ENCODE measurements at places on chromosomes 3 and 15.

GRCh38 chr15:89206908-89207331 is 14.5 kb downstream of the RLBP1 start:
- peak; percentile 72 for DNase-seq

DNA sequence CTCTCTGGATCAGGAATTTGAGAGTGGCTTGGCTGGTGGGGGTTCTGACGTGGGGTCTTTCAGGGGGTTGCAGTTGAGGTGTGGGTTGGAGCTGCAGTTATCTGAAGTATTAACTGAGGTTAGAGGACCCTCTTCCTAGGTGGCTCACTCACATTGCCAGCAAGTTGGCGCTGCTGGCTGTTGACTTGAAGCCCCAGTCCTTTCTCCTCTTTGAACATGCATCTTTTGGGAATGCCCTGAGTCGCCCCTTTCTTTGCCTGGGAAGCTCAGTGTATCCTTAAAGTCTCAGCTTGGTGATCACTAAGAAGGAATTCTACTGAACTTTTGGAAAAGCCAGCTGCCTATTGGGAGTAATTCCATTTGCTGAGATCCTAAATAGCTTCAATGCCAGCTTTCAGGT is 13.0 kb upstream of the AMOTL2 start:
- DNase-seq: no peak

- DNase-seq: no peak
Measured at GRCh38 chr3:55592572-55592971, 105.5 kb upstream of the WNT5A start.

DNA sequence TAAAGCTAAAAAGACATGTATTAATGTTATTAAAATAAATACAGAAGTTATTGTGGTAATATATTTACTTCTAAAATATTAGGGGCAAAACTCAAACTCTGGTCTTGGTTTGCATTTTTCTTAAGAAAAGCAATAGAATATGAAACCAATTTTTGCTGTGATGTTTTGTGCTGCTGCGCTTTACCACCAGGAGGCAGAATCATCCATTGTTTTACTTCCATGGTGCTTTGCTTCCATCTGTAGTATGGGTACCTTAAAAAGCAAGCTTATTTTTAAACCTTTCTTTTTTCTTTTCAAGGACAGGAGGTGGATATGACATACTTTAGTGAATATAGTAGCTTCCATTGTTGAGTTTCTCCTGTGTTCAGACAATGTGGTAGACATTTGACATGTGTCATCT is 46.6 kb upstream of the MRPL3 start:
- DNase-seq: peak; percentile 13

- DNase-seq: peak; percentile 29
Measured at GRCh38 chr3:11638495-11639358, 5.0 kb downstream of the VGLL4 start.

GRCh38 chr3:64684715-64685261 is 3.0 kb downstream of the ADAMTS9 start:
- DNase-seq: peak; percentile 77

DNA sequence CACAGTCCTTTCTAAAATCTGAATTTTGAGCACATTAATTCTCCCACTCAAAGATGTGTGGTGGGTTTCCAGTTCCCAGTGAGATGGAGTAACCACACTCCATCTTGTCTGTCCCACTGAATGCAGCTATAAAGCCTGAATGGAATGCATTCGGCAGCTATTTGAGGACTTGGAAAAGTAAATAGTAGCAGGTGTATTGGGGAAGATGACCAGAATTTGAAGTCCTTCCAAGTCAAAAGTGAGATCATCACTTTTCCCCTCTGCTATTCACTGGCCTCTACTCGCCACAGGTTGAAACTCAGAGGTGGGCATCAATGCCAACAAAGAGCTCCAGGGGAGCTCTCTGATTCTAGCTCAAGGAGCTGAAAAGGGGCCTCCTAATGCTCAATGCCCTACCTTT is 8.1 kb upstream of the GNB5 start:
- DNase-seq: no peak

- no peak for DNase-seq
Measured at GRCh38 chr15:45603881-45604280, 16.7 kb downstream of the BLOC1S6 start.

GRCh38 chr15:59689626-59690236 is 611 bp upstream of the BNIP2 start:
- DNase-seq: peak; percentile 77

- no peak for DNase-seq
Measured at GRCh38 chr3:98457543-98457942, 5.5 kb upstream of the OR5K1 start.

GRCh38 chr3:46866720-46867549 is 3.7 kb upstream of the MYL3 start:
- DNase-seq: peak; percentile 53

DNA sequence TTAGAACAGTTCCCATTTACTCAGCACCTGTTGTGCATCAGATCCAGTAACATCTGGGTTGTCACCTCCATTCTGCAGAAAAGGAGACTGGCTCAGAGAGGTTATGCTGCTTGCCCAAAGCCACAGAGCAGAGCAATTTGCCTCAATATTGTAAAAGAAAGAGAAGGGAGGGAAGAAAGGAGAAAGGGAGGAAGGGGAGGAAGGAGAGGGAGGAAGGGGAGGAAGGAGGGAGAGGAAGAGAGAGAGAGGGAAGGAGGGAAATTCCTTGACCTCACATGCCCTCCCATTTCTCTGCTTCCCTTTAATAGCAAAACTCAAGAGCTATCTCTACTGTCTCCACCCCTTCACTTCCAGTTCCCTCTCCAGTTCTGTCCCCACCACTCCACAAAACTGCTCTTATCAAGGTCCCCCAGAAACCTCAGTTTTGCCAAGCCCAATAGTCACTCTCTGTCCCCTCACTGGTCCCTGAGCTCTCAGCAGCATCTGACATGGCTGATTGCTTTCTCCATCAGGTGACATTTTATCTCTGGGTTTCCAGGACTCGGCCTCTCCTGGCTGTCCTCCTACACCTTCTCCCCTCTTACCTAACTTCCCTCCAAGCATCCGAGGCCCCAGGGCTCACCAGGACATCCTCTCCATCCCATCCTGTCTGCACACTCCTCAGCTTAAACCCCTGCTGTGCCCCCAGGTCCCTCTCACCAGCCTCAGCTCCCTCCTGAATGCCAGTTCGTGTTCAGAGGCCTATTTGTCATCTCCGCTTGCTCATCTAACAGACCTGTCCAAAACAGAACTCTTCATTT is 104.7 kb upstream of the LINGO1 start:
- DNase-seq: no peak

DNA sequence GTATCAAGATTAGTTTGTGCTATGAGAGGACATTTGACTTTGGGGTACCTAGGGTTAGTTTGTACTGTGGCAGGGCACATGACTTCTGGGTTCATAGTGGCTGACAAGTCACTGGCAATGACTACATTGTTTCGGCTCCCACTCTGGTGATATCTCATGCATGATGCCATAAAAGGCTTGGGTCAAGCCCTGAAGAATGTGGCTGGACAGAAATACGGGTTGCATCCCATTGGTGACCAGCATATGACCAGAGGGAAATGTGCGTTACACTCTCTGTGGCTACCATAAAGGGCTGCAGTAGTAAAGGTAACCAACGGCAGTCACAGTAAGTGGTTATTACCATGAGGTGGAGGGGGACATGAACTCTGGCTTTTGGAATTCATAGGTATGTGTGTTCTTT is 18.4 kb downstream of the THOC7 start:
- DNase-seq: no peak

GRCh38 chr3:36704280-36704679 is 60.1 kb downstream of the DCLK3 start:
- no peak for DNase-seq

DNA sequence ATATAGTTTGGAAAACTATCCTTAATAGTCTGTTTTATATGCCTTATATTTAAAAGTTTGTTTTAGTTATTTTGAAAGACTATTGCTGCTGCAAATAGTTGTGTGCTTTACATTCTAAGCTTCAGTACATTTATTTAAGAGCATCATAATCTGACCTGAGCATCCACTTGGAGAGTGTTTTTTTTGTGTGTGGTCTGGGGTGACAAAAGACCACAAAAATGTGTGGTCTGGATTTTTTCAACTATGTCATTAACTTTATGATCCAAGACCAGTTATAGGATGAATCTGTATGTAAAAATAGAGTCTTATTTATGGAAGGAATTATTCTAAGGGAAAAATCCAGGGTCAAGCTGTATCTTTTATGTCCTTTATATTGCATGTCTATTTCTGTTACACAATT is 77.4 kb downstream of the SLTM start:
- peak; percentile 54 for DNase-seq

- no peak for DNase-seq
Measured at GRCh38 chr15:63474810-63475316, 29.5 kb upstream of the USP3 start.

DNA sequence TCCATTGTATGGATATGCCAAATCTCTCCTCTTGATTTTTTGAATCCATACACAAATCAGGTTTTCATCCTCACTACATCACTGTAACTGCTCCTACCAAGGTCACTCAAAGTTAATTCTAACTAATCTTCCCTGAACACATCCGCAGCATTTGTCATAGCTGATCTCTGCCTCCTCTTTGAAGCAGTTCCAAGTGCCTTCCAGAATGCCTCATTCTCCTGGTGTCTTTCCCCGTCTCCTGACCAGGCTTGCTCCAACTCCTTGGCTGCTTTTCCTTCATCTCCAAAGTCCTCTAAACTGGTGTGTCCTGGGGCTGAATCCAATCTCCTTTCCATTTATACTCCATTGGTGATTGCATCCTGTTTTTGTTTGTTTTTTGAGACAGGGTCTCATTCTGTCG is 26.8 kb downstream of the KLHDC8B start:
- no peak for DNase-seq

GRCh38 chr3:23217872-23218554 is 14.9 kb downstream of the UBE2E2 start:
- DNase-seq: peak; percentile 46

DNA sequence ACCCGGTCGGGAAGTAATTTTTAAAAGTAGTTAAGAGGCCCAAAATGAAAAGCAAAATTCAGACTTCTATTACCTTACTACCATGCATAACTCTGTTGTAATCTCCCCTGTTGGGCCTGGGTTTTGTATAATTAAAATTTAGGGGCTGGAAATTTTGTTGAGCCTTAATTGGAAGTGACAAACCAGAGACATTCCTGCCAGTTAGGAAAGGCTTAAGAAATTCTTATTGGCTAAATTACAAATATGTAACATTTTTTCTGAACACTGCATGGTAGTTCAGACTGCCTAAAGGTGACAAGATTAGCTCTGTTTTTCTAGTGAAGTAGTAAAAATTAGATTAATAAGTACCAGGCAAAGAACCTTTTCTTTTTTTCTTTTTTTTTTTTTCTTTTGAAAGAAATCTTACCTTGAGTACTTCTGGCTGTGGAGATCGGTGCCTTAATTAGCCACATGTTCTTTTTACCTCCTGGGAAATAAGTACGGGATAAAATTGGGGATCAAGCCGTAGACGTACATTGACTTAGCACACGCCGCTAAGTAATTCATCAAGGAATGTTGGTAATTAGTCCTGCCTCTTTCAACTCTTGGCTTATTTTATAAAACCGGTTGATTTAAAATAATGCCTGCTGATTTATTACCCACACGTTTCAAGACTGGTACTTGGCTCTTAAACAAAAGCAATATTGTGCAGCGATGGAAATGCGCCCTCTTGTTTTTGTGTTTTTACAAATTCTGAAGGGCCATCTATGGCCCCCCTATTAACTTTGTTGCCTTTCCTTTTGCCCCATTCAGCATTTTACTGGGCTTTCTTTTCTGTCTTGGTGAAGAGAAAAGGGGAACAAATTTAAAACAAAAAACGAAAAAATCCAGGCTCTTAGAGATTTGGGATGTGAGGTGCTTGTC is 111.2 kb upstream of the SAMMSON start:
- DNase-seq: no peak

- no peak for DNase-seq
Measured at GRCh38 chr3:78689378-78689777, 1078.4 kb downstream of the ROBO1 start.

GRCh38 chr15:68218847-68219798 is 10.4 kb downstream of the CLN6 start:
- no peak for DNase-seq

GRCh38 chr15:93358166-93359059 is 269.4 kb upstream of the RGMA start:
- DNase-seq: no peak

GRCh38 chr3:103511891-103512290 is 1077.1 kb downstream of the ZPLD1 start:
- no peak for DNase-seq

- DNase-seq: no peak
Measured at GRCh38 chr3:107521469-107522059, 1.2 kb upstream of the BBX start.

DNA sequence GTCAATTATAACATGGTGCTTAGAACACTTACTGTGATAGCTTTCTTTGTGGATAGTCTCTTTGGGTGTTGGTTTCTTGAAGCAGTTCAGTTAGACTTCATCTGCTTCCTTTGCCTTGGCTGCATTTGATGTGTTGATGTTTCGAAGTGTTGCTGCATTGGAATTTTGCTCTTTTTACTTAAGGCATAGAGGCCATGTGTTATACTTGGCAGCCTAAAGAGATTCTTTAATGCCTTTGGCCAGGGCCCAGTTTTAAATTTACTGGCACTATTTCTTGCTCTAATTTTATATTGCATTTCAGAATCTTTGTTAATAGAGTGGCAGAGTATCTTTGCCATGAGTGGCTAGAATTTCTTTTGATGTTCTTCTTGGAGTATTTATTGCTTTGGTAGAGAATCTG is 21.2 kb downstream of the NR1D2 start:
- peak; percentile 88 for DNase-seq

DNA sequence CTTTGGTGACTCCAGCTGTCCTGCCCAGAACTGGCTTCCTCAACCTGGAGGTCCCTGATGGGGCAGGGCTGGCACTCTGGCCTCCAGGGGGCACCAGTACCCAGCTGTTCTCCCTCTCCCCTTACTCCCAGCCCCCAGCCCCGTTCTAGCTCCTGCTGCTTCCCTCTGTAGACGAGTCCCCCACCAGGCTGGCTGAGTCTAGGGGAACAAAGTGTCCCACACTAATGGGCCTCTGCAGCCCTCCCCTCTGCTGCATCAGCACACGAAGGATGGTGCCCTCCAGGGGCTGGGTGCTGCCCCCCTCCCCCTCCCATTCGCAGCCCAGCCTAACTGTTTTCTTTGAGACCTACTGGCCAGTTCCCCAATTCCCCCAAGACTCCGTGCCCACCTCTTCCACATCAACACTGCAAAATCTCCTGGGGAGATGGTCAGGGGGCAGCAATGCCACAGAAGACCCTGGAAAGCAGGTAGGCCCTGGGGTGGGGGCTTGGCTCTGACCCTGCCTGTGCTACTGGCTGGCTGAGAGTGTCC is 4.2 kb downstream of the RHCG start:
- DNase-seq: peak; percentile 7

DNA sequence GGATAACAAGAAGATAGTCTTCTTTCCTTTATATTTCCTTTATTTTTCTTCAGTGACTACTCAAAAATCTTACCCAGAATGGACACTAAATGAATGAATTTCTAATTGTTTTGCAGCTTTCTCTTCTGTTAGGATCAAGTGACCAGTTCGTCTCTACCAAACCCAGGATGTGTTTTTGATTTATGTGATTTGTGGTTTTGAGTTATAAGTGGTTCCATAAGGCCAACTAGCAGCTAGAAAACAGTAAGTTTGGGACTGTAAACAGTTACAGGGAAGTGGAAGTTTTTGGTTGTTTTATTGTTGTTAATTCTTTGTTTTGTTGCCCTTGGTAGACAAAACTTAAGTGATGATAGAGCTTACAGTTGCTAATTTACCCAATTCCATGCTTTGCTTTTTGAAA is 456.5 kb downstream of the IL5RA start:
- no peak for DNase-seq
